ENCODE measurements at places on chromosomes 16 and 17. TPM values are rescaled to one million over a fixed set of nuclear protein-coding genes. Genes with fewer than 3 reads are reported as not detected.

Gene DNASE1L2
- total RNA-seq, result 0.39 TPM

Gene SOCS7
- 14.5 TPM for total RNA-seq

Gene WSCD1
- total RNA-seq, result 3.9 TPM

Gene HOXB1
- not detected for total RNA-seq

Gene ESRP2
- 0.71 TPM for total RNA-seq

Gene CHTF18
- 5.6 TPM for total RNA-seq

Gene POLG2
- total RNA-seq, result 11.6 TPM

Gene PLK1
- total RNA-seq, result 1.2 TPM

Gene ACE
- total RNA-seq, result 14.1 TPM

Gene ARHGDIG
- 8.6 TPM for total RNA-seq

Gene PTX4
- total RNA-seq, result 0.35 TPM

Gene TBL3
- 26.5 TPM for total RNA-seq

Gene KRTAP3-2
- total RNA-seq, result not detected

Gene ZNF778
- 11.7 TPM for total RNA-seq

Gene MT1H
- 0.58 TPM for total RNA-seq

Gene RILP
- total RNA-seq, result 31.4 TPM

Gene UTS2R
- total RNA-seq, result not detected

Gene EPOP
- 2.5 TPM for total RNA-seq

Gene TAF15
- 146 TPM for total RNA-seq

Gene GOSR1
- 50.9 TPM for total RNA-seq

Gene SECTM1
- 14.6 TPM for total RNA-seq

Gene CSF3
- total RNA-seq, result 35.9 TPM

Gene CFAP97D1
- total RNA-seq, result not detected

Gene KRT20
- 1.2 TPM for total RNA-seq

Gene MYH11
- 53.5 TPM for total RNA-seq

Gene BCAR1
- 86.5 TPM for total RNA-seq

Gene CACNG4
- total RNA-seq, result not detected

Gene GDPD3
- 4.3 TPM for total RNA-seq

Gene C16orf96
- 0.10 TPM for total RNA-seq

Gene KRTAP1-1
- total RNA-seq, result not detected

Gene C16orf74
- total RNA-seq, result 3.1 TPM

Gene AIPL1
- not detected for total RNA-seq

Gene RNPS1
- 123 TPM for total RNA-seq

Gene PIRT
- not detected for total RNA-seq

Gene TRPV3
- total RNA-seq, result 1.2 TPM

Gene HID1
- 14.4 TPM for total RNA-seq

Gene INCA1
- total RNA-seq, result 0.71 TPM

Gene CIAO2B
- 63.1 TPM for total RNA-seq

Gene MAPT
- 23.5 TPM for total RNA-seq

Gene C16orf89
- total RNA-seq, result 14.1 TPM

Gene KCNJ18
- total RNA-seq, result not detected

Gene NEURL4
- total RNA-seq, result 25.4 TPM

Gene NUDT7
- total RNA-seq, result 13.4 TPM

Gene EMC8
- 31.5 TPM for total RNA-seq

Gene TBC1D3C
- 0.19 TPM for total RNA-seq

Gene GGT6
- total RNA-seq, result not detected

Gene ITGA2B
- total RNA-seq, result 1.4 TPM

Gene ABCC3
- 52.8 TPM for total RNA-seq

Gene CETP
- total RNA-seq, result 6.4 TPM
